Cardiac muscle cell (in vitro differentiated cells and primary cell): ENCODE measurements at places on chromosomes 2 and 18. TPM values are rescaled to one million over a fixed set of nuclear protein-coding genes. Genes with fewer than 3 reads are reported as not detected.

Gene TUBB8B
- not detected in 2 replicates for total RNA-seq

Gene VRK2
- total RNA-seq = 11.8 and 13.4 TPM in 2 replicates

Gene PAIP2B
- total RNA-seq = 13.0 and 15.1 TPM in 2 replicates

GRCh38 chr2:230614913-230615332 is 97.7 kb upstream of the CAB39 start:
- no peak for DNase-seq

DNA sequence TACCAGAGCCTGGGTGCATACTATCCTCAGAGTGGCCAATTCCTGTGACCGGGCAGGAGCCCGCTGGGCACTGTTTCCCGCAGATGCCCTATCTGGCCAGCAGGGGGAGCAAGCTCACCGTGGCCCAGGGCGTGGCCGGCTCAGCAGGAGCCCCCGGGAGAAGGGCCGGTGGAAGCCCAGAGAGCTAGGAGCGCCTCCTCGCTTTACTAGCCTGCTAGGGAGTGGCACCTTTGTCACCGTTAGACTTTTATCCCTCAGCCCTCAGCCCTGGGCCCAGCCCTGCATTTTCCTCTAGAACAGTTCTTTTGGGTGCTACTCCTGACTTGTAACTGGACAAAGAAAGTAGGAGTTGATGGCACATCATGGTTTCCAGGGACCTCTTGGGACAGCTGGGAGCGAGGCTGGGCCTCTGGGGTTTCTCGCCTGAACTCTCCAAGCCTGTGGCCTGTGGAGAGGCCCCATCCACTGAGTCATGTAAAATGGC is 24.0 kb downstream of the TMEM177 start:
- DNase-seq = peak; percentile 71

DNA sequence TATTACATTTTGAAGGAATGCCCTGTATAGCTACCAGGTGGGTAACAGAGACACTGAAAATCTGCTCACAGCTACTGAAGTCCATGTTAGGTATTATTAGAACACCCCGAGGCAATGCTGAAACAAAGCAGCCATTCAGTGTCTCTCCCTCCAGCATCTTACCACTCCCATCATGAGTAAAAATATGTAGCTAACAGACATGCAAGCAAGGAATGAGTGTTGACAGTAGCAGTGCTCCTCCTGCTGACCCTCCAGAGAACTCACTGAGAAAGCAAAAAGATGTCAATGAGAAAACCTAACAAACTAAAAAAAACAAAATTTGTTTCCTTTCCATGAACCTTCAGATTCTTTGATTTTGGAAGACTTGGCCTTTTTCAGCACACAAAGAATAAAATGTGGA is 393.9 kb downstream of the LRRTM1 start:
- DNase-seq = no peak

- no peak for DNase-seq
Measured at GRCh38 chr2:27856386-27856785, 33.8 kb downstream of the RBKS start.

- no peak for DNase-seq
Measured at GRCh38 chr2:641872-642815, 35.1 kb downstream of the TMEM18 start.
